Activated CD4-positive, alpha-beta T cell treated with anti-CD3 and anti-CD28 coated beads, Interleukin-2, Interleukin-4, amounts not matched to agents 100 ng/mL and 50 ng/mL, durations not matched to agents 16 hours and 8 hours (primary cell): ENCODE measurements at places on chromosomes 4 and X.
A peak's percentile ranks its signal among the peaks of the same experiment; 100 is the strongest.

- no peak for DNase-seq
Observed at GRCh38 chr4:16967722-16968121, 69.3 kb upstream of the LDB2 start.

DNA sequence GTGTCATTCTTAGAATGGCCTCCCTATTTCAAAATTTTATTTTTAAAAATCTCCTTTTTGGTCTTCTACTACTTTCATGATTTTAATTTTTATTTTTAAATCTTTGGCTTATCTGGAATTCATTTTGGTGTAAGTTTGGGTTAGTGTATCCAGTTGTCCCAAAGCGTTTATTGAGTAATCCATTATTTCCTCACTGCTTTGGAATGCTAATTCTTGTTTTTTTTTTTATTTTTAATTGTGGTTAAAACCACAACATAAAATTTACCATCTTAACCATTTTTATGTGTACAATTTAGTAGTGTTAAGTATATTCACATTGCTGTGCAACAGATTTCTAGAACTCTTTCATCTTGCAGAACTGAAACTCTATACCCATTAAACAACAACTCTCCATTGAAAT lies 8.7 kb downstream of the CITED1 start:
- no peak for DNase-seq

DNA sequence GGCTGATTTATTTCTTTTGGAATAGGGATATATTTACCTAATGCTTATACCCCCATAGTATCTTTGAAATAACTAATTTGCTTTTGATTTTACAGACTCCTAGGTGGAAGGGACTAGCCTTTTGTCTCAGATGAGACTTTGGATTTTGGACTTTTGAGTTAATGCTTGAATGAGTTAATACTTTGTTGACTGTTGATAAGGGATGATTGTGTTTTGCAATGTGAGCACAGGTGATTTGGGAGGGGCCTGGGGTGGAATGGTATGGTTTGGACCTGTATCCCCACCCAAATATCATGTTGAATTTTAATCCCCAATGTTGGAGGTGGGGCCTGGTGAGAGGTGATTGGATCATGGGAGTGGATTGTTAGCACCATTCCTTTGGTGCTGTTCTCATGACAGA lies 117.4 kb upstream of the ZC4H2 start:
- DNase-seq, result no peak

GRCh38 chrX:150225266-150225665 lies 137.9 kb upstream of the MAMLD1 start:
- no peak for DNase-seq

DNA sequence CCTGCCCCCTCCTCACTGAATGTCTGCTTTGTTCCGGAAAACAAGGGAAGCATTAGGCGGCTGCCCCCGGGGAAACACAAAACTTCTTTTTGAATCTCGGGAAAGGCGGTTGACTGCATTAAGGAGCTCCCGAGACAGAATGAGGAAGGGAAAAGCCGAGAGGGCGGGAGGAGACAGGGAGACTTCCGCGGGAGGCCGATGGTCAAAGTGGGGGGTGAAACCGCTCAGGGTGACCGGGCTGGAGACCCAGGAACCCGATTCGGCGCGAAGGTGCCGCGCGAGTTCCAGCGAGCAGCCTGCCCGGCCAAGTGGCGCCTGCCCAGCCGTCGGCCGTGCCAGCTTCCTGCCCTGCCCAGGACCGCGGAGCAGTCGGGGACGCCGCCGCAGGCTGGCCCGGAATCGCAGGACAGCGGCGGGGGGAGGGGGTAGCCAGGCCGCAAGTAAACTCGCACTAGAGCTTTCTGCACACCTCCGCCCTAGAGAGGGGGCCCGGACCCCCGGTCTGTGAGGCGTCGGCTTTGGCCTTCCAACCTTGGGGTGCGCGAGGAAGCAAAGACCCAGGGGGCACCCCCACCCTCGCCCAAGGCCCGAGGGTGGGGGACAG lies 55.1 kb upstream of the BCOR start:
- DNase-seq, result no peak

DNA sequence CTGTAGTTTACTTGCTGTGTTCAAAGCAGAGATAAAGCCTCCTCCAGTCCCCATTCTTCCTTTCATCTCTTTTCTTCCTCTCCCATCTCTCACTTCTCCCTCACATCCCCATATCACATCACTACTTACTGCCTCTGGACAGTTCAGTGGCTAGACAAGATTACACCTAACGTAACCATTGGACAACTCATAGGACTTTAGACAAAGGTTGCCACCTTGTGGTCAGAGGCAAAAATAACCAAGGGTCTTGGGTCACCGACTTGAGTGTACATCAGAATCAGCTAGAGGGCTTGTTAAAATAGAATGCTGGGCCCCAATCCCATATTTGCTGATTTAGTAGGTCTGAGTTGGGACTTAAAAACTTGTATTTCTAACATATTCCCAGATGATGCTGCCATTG lies 109.3 kb upstream of the DGKK start:
- DNase-seq, result peak; percentile 57

DNA sequence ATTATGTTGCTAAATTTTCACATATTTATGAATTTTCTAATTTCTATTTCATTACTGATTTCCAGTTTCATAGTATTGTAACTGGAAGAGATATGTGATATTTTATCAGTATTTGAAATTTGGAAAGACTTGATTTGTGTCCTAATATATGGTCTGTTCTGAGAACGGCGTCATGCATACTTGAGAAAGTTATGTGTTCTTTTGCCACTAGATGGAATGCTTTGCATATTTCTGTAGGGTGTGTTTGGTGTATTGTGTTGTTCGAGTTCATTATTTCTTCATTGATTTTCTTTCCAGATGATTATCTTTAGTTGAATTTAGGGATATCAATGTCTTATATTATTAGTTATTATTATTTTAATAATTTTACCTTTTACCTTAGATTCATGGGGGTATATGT lies 110.6 kb upstream of the ITM2A start:
- DNase-seq, result no peak

DNA sequence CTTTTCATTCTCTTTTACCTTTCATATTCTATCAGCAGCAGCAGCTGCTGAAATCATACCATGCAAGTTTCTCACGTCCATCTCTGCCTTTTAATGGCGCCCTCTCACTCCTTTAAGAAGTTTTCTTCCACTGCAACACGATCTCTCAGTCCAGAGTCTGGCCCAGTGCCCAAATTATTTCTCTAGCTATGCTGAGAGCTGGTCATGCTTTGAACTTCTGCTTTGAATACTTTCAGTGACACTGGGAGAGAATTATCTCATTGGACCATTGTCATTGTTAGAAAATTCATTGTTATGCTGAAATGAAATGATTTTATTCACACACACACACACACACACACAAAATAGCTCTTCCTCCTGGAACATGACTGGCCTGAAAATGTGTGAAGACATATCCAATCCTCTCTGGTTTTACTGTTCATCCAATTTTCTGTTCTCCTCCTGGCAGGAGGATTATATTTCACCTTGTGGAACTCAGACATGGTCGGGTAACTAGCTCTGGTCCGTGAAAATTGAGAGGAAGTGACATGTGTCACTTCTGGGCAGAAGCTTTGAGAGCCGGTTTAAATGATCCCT lies 1.3 kb upstream of the PDHA1 start:
- no peak for DNase-seq

DNA sequence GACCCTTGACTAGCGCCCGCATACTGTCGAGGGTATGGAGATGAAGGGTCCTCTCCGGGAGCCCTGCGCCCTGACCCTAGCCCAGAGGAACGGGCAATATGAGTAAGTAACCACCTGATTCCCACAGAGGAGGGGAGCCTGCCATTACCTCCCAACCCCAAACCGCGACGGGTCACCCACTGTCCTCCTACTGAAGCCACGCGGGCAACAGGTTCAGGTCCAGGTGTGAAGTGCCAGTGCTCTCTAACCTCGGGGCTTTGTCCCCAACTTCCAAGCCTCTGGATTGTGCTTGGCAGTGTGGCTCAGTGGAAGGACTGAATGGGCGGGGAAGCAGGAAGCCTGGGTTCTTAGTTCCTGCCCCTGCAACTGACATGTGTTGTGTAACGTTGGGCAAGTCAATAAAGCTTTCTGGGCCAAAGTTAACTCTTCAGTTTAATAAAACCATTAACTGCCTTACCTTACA lies 694 bp downstream of the OCRL start:
- DNase-seq, result peak; percentile 1

DNA sequence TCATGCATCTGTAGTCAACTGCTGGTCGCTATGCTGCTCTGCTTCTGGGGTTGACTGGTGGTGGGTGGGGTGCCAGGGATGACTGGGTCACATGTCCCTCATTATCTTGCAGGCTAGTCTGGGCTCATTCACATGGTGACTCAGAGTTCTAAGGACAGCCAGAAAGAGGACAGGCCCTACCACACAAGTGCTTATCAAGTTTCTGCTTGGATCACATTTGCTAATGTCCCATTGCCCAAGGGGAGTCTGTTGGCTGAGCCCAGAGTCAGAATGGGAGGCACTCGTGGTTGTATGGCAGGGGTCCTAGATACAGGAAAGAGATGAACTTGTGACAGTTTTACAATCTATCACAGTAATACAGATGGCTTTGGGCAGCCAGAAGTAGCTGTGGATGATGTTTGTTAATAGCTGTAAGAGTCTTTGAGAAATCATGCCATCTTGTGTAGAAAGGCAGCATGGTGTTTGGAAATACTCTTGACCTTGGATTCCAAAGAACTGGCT lies 221.3 kb downstream of the GPAT3 start:
- DNase-seq, result no peak

GRCh38 chr4:81881855-81882621 lies 410.3 kb upstream of the RASGEF1B start:
- DNase-seq, result no peak
